Activated gamma-delta T cell treated with Interleukin-2 at 50 U/mL for 16 hours (primary cell): ENCODE measurements at places on chromosomes 12 and 14.

- peak; percentile 57 for DNase-seq
Measured at GRCh38 chr14:105315211-105315721, 718 bp downstream of the PACS2 start.

GRCh38 chr12:69886109-69886508 is 61.1 kb downstream of the MYRFL start:
- no peak for DNase-seq

GRCh38 chr14:52106840-52107239 is 38.0 kb upstream of the NID2 start:
- no peak for DNase-seq

- DNase-seq: no peak
Measured at GRCh38 chr12:132311201-132311915, 18.0 kb downstream of the GALNT9 start.

DNA sequence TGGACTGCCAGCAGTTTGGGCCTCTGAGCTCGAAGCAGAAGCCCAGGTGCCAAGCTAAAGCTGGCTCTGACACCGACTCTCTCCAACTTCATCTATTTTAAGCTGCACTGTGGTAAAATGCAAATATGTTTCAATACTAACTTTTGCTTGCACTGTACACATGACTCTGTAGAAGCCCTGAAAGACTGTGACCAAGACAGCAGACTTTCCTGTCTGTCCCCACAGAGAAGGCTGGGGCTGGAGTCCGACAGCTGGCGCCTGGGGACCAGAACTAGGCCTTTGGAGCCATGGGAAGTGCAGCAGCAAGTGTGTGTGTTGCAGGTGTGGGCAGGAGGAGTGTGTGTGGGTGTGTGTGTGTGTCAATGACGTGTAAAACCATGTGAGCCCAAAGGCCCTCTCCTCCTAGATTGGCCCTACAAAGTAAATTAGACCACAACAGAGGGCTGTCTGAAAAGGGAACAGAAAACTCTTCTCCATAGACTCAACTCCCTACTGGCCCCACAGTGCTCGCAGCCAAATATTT is 16.4 kb upstream of the RAB35 start:
- DNase-seq: no peak

GRCh38 chr12:47413806-47414205 is 292.0 kb downstream of the RPAP3 start:
- DNase-seq: no peak

- no peak for DNase-seq
Measured at GRCh38 chr12:59452259-59452658, 143.6 kb upstream of the SLC16A7 start.

GRCh38 chr12:107645630-107646333 is 39.8 kb upstream of the PWP1 start:
- no peak for DNase-seq
